ENCODE measurements at places on chromosomes 7 and 10.

DNA sequence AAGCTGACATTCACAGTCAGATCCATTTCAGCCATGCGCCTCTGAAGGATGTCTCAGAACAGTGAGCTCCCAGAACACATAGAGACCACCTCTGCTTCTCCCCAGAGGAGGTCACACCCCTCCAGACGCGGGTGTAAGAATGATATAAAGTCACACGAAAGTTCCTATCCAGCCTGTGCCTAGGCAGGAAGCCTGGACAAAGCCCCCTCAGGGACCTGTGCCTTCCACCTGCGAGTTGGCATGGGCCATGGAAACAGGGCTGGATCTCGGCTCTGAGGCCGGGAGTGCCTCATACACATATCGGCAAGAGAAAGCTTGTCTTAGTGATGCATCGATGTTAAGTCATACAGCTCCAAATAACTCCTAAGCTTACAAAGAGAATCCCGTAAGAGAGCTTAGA is 5.0 kb downstream of the VIPR2 start:
- no peak for DNase-seq

DNA sequence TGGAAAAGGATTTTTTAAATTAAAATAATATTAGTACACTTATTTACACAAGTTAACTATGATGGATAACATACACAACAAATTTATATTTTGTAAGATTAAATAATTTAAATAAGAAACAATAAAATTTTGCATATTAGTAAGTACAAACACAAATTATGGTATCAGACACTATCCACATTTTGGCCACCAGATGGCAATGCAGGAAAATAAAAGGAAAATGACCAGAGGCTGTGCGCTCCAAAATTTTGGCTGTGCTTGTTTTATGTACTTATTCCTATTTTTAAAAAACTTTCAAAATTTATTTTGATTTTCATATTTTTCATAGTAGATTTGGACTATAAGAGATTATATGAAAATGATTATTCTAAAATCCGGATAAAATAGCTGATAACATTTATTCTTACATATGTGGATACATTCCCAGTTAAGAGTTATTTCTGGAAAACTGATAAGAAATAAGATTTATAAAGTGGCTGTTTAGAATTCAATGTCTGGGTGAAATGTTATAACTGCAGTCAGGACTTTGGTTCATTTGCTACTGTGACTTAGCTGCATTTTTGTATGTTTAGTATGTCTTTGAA is 274.7 kb upstream of the HGF start:
- no peak for DNase-seq

DNA sequence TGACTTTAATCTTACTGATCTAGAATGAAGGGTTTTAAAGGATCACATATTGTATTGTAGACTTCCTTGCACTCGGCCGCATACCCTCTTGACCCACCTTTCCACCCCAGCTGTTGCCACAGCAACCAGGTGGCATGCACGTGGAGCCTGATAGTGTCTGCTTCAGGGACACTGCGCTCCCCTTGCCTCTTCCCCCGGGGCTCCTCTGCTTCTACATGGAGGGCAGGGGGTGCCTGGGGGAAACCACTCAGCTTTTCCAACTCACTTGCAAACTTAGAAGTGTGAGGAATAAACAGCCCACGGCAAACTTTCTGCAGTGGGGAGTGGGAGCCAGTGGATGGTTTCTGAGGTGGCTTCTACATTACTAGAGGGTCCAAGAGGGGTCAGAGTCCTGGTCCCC is 458.6 kb downstream of the PLXNA4 start:
- DNase-seq, result no peak

- no peak for DNase-seq
Observed at GRCh38 chr7:15829691-15830090, 143.2 kb upstream of the MEOX2 start.

DNA sequence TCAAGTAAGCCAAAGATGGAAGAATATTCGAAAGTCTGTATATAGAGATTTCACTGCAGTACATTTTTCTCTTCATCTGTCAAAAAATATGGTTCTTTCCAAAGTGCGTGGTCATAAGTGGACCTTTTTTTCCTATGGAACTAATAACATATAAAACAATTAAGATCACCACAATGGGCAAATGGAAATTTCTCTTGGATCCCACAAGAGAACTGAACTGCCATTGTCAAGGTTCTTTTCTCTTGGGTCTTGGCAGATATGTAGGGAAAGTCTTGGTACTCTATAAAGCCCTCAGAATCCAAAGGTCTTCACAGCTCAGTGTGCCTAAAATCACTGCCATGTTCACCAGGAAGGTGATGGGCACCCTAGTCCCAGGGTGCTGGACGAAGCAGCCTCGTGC is at the start of gene OR6B1:
Gene OR6B1, plus strand, starts transcription at position 301 of the 400 bp plus-strand sequence. CDS start 3,677 bp downstream, outside the sequence.
- DNase-seq, result no peak

GRCh38 chr10:57468894-57469432 is 798.7 kb downstream of the IPMK start:
- no peak for DNase-seq

GRCh38 chr10:132806561-132807003 is 20.6 kb upstream of the NKX6-2 start:
- DNase-seq, result no peak

DNA sequence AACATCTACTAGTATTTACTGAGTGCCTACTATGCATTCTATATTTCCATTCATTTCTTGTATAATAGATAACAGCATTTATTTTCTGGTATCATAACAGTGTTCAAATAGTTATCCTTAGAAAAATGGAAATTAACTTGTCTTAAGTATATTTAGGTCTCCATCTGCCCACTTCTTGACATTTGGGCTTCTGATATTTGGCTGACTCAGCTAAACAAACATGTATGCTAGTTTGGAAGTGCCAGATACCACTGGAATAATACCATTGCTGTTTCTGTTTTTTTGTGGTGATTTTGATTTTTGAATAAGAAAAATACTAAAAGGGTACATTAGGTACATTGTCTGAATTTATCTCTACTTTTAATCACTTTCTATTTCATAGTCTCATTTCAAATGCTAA is 169.2 kb downstream of the ST7 start:
- DNase-seq, result no peak

GRCh38 chr10:84531396-84531795 is 203.0 kb downstream of the CCSER2 start:
- no peak for DNase-seq

- DNase-seq, result no peak
Observed at GRCh38 chr7:155816996-155817395, 4.7 kb upstream of the SHH start.

- DNase-seq, result no peak
Observed at GRCh38 chr7:17342756-17343155, 44.3 kb downstream of the AHR start.

GRCh38 chr7:73842067-73842976 is at the start of gene METTL27:
Gene METTL27 (minus strand): TSS chr7:73842516. CDS start chr7:73842140, 376 bp downstream.
- peak; percentile 72 for DNase-seq

GRCh38 chr7:7178906-7179305 is 3.4 kb upstream of the C1GALT1 start:
- no peak for DNase-seq

GRCh38 chr7:52615021-52615695 is 420.3 kb upstream of the POM121L12 start:
- DNase-seq, result no peak

- DNase-seq, result no peak
Observed at GRCh38 chr10:87634311-87634710, 25.4 kb upstream of the PAPSS2 start.

GRCh38 chr10:118209215-118209614 is 132.9 kb downstream of the FAM204A start:
- DNase-seq, result peak; percentile 56

GRCh38 chr10:70333268-70333667 is 49.2 kb downstream of the LRRC20 start:
- no peak for DNase-seq

DNA sequence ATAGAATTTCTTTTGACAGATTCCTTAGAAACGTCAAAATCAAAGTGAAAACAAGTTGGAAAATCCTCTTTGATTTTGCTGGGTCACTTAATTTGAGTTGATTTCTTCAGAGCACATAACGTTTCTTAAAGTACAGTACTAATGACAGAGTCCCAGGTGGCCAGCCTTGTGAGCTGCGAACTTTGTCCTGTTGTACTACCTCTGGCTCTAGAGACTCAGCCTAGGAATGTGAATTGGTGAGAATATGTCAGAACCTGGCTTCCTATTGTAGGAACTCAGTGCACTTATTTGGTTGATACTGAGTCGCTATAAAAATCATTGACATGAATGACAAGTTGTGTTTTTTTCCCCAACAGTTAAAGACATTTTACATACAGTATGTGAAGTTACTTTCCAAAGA is 20.2 kb downstream of the SDK1 start:
- DNase-seq, result no peak

DNA sequence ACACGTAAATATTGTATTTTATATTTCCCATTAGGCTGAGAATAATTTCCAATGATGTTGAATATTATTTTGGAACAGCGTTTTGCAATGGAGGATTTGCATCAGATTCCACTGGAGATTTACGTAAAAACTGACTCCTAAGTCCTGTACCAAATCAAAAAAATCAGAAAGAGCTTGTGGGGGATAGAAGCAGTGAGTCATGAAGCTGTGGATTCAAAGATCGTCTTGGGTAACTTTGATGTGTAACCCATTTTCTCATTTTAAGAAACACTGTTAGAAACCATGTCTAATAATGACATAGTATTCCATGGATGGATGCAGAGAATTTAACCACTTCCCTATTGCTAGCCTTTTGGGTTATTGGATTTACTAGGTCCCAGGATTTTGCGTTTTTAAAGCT is 158.6 kb downstream of the INHBA start:
- no peak for DNase-seq

DNA sequence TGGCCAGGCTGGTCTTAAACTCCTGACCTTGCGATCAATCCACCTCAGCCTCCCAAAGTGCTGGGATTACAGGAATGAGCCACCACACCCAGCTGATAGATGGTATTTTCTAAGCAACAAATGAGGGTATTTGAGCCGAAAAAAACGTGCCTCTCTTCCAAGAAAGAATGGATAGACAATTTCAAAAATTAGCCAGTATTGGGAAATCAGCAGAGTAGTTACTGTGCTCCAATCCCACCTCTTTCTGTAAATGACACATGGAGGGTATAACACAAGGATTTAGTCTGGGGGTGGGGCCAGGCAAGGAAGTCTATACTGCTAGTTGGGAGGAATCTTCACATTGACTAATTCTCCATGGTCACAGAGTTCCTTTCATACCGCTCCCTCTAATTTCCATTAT is 9.2 kb upstream of the BPGM start:
- no peak for DNase-seq

DNA sequence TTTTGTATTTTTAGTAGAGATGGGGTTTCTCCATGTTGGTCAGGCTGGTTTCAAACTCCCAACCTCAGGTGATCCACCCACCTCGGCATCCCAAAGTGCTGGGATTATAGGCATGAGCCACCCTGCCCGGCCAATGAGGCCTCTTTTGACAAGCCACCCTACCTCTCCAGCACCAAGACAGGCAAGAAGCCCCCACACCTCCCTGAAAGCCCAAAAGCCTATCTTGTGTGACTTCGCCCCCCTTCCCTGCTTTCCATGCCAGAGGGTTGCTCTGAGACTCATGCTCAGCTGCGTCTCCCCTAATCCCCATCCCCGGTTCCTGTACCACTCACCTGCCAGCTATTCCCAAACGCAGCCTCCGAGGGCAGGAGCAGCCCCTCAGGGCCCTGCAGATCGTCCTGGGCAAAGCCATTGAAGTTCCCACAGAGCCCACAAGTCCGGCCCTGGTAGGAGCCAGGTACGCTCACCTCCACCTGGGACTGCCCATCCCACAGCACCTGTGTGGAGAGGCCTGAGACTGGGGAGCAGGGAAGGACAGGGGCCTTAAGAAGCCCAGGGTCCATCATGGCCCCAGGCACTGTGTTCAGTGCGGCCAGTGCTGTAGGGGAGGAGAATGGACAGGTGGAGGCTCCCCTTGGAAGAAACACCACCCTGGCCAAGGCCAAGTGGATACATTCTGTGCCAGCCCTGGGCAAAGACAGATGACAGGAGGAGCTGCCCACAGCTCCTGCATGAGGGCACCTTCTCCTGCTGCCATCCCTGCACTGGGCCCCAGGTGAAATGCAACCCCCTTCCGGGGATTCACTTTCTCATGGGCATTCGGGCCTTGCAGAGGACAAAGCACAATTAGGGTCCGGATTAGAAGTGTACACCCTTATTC is 15.8 kb downstream of the ATP6V1F start:
- DNase-seq, result no peak

- no peak for DNase-seq
Observed at GRCh38 chr10:12720217-12720981, 281.1 kb downstream of the CCDC3 start.

DNA sequence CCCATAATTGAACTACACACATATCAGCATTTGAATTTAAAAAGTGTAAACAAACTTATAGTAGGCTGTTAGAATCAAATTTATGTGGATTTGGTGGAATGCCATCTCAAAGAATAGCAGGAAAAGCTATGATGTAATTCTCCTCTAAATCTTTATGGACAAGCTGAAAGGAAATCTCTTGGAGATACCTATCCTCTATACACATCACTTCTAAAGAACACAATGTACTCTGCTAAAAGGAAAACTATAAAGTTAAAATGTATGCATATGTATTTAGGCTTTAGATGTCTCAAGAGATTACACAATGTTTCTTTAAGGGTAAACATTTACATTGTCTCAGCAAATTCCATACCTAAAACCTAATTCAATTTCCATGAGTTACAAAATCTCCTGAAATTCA is 323.3 kb downstream of the CRPPA start:
- no peak for DNase-seq

DNA sequence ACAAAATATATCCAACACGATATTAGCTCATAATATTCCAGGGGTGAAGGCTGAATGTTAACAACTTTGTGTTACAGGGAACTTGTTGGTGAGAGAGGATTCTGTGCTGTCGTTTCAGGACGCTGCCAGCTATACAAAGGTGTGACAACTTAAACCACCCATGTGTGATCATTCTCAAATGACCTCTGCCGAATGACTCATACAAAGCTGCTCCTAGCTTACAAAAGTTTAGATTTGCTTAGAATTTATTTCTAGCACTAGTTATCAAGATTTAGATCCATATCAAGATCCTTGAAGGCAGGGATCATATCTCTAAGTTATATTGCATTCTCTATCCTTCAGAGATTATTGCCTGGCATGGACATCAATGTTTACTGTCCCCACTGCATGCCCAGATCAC is 65.3 kb downstream of the COBL start:
- no peak for DNase-seq

GRCh38 chr10:110725801-110726630 is 81.9 kb downstream of the RBM20 start:
- DNase-seq, result no peak

GRCh38 chr10:34254596-34254995 is 560.5 kb downstream of the PARD3 start:
- DNase-seq, result no peak

- DNase-seq, result no peak
Observed at GRCh38 chr7:99953649-99954048, 22.2 kb downstream of the AZGP1 start.

DNA sequence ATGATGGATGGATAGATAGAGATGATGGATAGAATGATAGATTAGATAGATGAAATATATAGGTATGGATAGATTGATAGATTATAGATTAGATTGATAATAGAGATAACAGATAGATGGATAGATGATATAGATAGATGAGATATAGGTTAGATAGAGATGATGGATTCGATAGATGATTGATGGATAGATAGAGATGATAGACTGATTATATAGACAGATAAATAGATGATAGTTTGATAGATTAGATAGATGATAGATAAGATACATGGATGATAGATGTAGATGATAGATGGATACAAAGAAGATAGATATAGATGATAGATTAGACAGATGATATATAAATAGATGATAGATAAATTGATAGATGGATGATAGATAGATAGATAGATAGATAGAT is 448.1 kb downstream of the GALNT17 start:
- no peak for DNase-seq

GRCh38 chr10:72008096-72008981 is 44.1 kb downstream of the CHST3 start:
- no peak for DNase-seq
